Islet precursor cell (in vitro differentiated cells): ENCODE measurements at places on chromosomes 6 and 20.

GRCh38 chr6:81897793-81898192 lies 145.3 kb upstream of the TENT5A start:
- DNase-seq = no peak

DNA sequence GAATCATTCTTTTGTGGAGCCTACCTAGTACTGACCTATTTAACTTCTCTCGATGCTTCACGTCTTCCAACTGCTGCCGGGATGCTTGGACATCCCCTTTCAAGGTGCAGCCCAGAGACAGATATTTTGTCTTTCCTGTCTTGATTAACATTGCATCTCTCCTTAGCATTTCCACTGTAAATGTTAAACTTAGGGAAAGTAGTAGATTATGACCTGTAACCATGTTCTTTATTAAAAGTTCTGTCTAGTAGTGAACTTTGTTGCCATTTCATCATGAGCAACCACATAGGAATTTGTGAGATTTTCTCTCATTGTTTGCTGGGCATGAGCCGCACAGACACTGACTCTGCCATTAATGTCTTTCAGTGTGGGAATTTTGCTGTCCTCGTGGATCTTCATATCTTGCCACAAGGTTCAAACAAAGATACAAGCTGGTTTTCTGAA lies 117.9 kb downstream of the JAG1 start:
- no peak for DNase-seq

DNA sequence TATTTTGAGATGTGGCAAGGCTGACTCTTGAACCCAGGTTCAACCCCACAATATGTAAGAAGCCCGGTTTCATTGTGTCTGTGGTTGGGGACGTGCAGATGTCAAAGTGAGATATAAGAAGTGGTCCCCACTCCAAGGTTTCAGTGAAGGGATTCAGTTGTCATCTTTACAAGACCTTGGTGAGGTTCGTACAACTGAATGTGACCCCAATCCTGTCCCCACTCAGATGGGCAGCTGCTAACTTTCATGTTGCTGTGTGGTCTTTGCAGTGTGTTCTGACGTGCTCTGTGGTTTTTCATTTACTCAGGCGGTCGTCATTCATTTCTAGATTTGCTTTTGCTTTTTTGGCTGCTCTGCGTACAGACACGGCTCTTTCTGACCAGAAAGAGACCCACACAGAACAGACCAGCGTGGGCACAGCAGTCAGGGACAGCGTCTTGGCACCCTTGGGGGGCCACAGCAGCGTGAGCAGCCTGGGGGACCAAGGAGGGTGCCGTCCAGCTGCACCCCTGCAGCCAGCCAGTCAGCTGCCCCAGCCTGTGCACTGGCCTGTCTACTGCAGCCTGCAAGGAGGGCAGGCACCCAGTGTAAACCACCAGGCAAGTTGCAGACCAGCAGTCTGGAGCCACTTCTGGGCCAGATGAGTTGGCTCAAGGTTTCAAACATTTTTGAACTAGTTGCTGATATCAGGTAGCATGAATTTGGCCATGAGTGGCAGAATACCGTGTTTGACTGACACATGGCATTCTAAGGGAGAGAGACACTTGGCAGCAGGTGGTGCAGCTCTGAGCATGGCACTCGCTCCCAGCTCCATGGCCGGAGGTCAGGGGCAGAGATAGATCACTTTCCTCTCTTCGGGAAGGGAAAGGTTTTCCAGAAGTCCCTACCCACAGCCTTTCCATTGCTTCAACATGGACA lies 49.4 kb upstream of the IRF4 start:
- no peak for DNase-seq

DNA sequence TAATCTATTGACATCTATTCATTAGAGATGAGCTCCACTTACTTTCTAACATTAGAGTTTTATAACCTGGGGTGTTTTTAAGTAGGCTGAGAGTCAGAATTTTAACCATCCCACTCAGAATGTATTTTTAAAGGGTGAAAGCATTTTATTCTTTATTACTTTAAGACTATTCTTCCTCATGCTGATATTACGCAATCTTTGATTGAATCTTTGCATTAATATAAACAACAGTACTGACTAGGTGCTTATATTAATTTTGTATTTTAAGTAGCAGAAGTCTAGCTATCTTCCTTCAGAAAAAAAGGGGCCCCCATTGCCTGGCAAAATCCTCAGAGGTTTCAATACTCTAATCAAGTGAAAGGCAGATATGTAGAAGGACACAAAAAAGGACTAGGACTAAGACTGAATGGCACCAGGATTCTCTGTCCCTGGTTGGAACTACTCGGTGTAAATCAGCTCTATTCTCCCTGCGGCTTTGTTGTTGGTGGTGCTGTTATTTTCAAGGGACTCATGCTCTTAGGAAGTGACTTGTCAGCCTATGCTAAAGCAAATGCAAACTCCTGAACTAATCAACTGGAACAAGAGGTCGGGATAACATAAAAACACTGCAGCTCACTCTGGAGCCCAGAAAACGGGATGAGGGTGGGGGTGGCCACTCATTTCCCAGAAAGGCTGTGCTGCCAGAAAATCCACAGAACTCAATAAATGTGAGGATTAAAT lies 1324.4 kb downstream of the GRIK2 start:
- peak; percentile 58 for DNase-seq

GRCh38 chr6:43593938-43594337 lies 18.0 kb downstream of the POLH start:
- no peak for DNase-seq

DNA sequence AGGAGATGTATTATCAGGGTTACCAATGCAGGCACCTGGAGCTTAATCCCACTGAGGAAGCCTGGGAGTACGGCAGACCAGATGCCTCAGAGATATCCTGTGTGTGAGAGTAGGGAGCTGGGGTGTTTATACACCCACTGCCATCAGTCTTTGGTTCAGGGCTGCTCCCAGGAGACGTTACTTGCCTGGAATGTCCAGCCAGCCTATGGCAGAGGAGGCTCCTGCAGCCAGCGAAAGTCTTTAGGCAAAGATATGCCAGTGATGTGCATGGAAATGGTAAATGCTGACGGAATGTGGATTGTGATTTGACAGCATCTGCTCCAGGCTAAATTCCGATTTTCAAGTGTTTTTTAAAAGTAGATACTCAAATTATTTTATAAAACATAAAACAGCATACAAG lies 282.0 kb downstream of the BTBD3 start:
- peak; percentile 55 for DNase-seq

DNA sequence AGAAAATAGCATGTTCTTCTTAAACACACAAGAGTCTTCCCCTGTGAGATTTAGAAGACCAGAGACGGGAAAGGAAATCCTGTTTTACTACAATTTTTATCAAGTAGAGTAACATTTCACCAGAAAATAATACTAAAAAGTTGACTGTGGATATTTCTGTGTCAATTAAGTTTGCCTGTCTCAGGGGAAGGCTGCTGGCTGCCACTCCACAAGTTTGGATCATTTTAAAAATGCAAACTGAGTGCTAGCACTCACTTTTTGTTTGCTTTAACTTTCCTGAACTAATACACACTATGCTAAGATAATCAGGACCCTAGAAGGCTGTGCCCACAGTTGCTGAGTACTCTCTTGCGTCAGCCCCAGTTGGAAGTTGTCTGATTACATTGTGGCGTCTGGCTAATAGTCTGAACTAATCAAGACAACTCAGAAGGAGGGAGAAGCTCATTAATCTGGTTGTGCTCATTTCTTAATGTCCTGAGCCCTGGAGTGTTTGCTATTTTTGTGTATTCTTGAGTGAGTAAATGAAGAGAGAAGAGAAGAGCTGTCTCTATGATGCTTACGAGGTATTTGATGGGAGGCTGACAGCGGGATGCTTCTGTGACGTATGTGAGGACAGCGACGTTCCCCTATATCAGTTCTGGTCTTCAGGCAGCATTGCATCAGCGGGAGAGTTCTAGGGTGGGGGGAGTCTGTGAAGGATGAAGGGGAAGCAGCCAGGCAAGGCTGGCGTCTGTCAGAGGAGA lies 664.2 kb downstream of the QKI start:
- DNase-seq = no peak

DNA sequence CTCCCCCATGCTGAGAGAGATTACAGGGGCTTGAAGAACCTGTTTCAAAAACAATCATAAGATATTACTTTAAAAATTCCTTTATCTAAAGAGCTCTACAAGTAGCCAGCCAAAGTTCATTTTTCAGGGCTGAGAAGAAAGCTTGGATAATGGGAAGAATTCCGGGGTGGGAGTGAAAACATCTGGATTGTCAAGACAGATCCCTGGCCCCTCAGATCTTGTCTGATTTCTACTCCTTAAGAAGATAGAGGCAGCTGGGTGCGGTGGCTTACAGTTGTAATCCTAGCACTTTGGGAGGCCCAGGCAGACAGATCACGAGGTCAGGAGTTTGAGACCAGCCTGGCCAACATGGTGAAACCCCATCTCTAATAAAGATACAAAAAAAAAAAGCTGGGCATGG lies 24.8 kb downstream of the TRMT6 start:
- DNase-seq = peak; percentile 18

GRCh38 chr6:140671926-140672325 lies 1297.5 kb upstream of the CITED2 start:
- DNase-seq = no peak

- DNase-seq = no peak
Measured at GRCh38 chr6:113842165-113842564, 15.0 kb upstream of the MARCKS start.

DNA sequence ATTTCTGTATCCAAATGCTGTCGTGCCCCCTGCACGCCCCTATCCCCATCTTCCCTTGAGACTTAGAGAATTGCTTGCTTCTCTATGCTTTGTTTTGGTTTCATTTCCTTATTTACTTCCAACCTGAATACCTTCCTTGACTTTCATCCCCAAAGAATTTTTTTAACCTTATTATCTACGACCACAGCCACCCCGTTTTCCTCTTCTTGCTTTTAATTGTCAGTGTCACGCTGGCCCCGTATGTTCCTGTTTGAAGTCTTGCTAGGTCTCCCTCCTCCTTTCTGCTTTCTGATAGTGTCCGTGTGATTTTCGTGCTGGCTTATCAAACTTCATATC lies 40.1 kb downstream of the RNF217 start:
- no peak for DNase-seq

GRCh38 chr6:28269492-28269891 lies 2.5 kb downstream of the ZSCAN26 start:
- DNase-seq = no peak

DNA sequence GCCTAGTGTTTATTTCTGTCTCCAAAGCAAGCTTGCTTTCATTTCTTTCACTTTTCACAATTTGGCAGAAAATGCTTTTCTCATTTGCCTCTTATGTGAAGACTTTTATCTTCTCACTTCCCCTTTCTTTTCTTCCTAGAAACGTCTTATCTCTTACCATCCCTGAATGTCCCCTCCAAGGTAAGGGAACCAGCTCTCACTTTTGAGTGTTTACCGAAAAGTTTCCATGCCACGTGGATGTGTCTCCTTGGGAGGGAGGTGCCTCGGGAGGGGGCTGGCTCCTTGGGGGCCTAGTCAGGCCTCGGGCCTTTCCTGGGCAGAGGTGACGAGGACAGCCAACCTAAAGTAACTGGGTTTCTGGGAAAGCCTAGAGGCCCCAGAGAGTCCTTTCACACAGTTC lies 127.4 kb downstream of the CD24 start:
- no peak for DNase-seq

DNA sequence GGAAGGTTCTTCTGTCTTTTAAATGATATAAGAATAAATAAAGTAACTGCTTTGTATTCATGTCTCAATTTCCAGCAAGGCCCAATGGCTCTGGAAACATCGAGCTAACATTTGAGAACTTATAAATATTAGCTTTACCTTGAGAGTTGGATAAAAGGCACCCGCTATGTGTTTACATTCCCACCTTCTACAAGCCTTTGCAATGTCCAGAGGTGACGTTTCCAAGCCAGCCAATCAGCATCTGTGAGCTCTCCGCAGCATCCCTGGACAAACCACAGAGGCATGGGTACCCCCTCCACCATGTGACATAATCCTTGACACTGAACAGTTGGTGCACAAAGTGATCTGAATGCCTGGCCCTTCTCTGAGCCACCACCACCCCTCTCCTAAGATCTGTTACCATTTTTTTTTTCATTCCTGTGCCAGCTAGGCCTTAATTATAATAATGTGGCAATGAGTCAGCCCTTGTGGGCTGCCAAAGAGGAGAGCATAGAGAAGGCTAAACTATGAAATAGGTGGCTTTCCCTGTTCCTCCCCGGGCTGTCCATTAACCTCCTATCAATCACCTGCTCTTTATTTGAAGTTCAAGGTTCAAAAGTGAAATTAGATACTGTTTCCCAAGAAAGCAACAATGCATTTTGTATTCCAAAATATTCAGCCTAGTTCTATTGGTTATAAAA lies 4.1 kb downstream of the CBLN4 start:
- DNase-seq = no peak

DNA sequence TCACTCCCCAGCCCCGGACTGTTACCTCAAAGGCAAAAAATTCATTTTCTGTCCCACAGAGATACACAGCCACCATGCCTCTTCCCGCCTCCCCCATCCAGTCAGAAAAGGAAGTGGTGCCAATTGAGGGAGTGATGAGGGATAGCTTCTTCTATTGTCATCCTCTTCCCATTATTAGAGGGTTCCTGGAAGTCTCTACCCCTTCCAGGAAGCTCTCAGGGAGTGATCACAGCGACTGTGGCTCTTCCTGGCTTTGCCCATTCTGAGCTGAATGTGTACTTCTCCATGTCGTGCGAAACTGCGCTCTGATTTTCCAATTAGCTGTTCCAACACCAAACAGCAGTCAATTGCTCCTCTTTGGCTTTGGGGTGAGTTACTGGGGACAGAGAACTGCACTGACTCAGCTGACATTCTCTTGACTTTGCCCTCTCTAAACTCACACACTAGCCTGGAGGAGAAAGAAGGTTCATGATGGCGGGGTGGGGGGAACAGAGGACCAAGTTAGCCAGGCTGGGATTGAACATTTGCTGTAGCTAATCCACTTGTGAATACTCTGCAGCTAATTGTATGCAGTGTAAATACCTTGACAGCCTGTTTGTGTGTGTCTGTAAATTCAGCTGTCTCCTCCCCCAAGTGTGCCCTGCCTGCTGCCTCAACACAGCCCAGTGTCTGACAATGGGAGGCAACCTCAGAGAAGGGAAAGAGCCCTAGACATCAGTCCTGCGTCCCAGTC lies 2.4 kb upstream of the MDGA1 start:
- DNase-seq = no peak

GRCh38 chr20:46964618-46965455 lies 70.2 kb downstream of the EYA2 start:
- peak; percentile 27 for DNase-seq

DNA sequence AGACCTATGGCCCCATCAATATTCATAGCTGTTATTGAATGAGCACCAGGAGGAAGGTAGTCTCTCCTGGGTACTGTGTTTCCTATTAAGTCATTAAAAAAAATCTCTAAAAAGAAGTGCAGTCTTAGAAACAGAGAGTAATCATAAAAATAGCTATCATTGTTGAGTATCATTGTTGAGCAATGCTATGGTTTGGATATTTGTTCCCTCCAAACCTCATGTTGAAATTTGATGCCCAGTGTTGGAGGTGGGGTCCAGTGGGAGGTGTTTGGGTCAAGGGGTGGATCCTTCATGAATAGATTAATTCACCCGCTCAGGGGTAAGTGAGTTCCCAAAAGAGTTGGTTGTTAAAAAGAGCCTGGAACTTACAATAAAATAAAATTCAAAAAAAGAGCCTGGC lies 88.1 kb upstream of the IYD start:
- DNase-seq = no peak
